Pancreas (tissue), 10 donors: ENCODE measurements at places on chromosomes 3 and 15. TPM values are rescaled to one million over a fixed set of nuclear protein-coding genes. Genes with fewer than 3 reads are reported as not detected.
A peak's percentile ranks its signal among the peaks of the same experiment; 100 is the strongest.

DNA sequence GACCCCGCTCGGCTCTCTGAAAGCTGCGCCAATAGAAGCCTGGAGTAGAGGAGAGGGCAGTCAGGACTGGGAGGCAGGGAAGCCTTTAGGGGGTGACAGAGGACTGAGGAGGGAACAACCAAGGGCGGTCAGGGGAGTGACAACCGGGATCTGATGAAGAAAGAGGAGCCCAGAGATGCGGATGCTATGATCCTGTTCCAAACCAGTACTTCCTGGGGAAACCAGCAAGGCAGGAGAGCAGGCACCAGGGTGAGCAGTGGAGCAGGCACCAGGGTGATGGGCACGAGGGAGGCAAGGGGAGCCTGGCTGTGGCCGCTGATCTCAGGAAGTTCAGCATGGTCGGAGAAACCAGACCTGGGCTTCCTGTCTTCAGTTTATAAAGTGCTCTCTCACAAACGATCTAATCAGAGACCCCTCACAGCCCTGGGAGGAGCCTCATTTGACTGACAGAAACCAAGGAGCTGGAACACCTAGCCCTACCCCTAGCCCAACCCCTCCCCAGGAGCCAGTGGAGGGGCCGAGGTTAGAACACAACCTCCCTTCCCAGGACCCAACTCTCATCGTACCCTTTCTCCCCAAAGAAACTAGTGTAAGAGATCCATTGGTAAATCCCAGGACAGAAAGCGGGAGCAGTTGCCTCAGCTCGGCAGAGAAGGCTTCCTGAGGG lies 34.9 kb downstream of the CCDC33 start:
- no peak overlapping the region for H3K4me3 ChIP-seq
- H3K4me1 ChIP-seq = no peaks in the 10 kb centered on the region
- DNase-seq = no peak
- H3K27ac ChIP-seq = no peak overlapping the region
- H3K27me3 ChIP-seq = no peaks in the 10 kb centered on the region

- no peak overlapping the region for H3K27ac ChIP-seq
- H3K4me1 ChIP-seq = peaks cover 24% of the 10 kb centered on the region
Observed at GRCh38 chr3:184748219-184749135, 36.6 kb upstream of the MAGEF1 start.

GRCh38 chr3:167861649-167862048 lies 126.1 kb downstream of the SERPINI1 start:
- H3K4me3 ChIP-seq = no peak overlapping the region
- no peaks in the 10 kb centered on the region for H3K4me1 ChIP-seq
- H3K27me3 ChIP-seq = no peaks in the 10 kb centered on the region
- H3K36me3 ChIP-seq = no peaks in the 10 kb centered on the region
- no peak for DNase-seq

DNA sequence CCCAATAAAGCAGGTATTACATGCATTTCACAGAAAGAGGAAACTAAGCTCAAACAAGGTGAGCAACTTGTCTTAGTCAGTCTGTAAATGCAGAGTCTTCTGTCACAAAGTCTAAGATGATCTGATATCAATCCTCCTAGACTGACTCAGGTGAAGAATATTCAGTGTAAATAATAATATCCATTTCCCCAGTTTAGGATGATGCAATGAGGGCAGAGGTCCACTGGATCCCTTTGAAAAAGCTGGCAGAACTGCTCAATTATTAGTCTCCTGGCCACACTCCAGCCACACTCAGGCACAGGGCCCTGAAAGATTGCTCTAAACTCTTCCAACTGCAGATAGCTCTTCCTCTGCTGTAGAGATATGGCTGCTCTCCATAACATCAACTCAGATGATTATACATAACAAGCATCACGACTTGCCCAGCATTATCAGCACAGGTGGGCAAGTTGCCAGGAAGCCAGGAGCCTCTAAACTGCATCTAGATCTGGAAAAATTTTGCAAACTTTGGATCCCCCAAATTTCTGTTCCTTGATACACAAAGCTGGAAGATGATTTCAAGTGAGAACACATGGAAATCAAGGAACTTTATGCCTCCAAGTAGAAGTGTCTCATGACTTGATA lies 129.8 kb upstream of the CPNE4 start:
- no peaks in the 10 kb centered on the region for H3K36me3 ChIP-seq
- no peaks in the 10 kb centered on the region for H3K27me3 ChIP-seq
- DNase-seq = no peak
- H3K4me1 ChIP-seq = no peaks in the 10 kb centered on the region

DNA sequence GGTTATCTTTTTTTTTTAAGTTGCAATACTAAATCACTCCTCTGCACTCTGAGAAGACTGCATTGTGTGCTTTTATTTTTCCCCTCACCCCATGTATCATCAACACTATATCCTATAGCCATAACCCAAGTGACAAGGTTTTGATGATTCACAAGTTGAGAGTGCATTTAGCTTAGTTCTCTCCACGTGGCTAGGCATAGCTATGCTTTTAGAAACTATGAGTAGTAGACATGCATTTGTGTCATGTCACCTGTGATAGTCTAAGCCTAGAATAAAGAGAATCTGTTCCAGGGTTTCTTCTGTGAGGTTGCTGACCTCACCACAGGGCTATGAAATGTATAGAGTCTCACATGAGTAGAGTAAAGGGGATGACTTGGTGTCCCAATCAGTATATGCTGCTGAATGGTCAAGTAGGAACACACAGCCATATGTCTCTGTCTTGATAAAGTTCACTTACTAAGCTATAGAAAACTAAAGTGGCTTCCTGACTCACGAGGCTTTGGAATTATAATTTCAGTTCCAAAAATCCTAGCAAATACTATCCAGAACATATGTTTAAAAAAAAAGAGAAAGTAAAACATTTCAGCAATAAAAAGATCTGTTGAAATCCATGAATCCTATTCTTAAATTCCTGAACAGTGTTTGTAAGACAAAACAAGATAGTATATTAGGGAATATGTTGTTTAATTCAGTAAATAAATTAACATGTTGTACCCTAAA lies 206.3 kb downstream of the LSAMP start:
- no peaks in the 10 kb centered on the region for H3K4me1 ChIP-seq
- no peaks in the 10 kb centered on the region for H3K36me3 ChIP-seq
- no peak overlapping the region for H3K4me3 ChIP-seq
- no peak for DNase-seq

GRCh38 chr3:96813820-96814650 lies at the start of gene EPHA6:
TSS of gene EPHA6 (plus strand) at chr3:96814594.
- DNase-seq = peak; percentile 81
- H3K4me1 ChIP-seq = no peaks in the 10 kb centered on the region
- peaks cover 17% of the 10 kb centered on the region for H3K27me3 ChIP-seq
- H3K27ac ChIP-seq = no peak within 1 kb of the TSS
- peak within 1 kb of the TSS; percentile 57 for H3K4me3 ChIP-seq
- H3K36me3 ChIP-seq = no peaks in the 10 kb centered on the region

GRCh38 chr3:62803276-62803675 lies 71.9 kb downstream of the CADPS start:
- H3K4me1 ChIP-seq = no peaks in the 10 kb centered on the region
- no peak overlapping the region for H3K4me3 ChIP-seq
- H3K27ac ChIP-seq = no peak overlapping the region
- H3K36me3 ChIP-seq = no peaks in the 10 kb centered on the region
- no peak for DNase-seq
- no peaks in the 10 kb centered on the region for H3K27me3 ChIP-seq

GRCh38 chr3:189567322-189567721 lies 63.9 kb upstream of the TP63 start:
- no peak overlapping the region for H3K4me3 ChIP-seq
- no peaks in the 10 kb centered on the region for H3K27me3 ChIP-seq
- no peak for DNase-seq
- no peak overlapping the region for H3K27ac ChIP-seq
- no peaks in the 10 kb centered on the region for H3K36me3 ChIP-seq

The SNAPC5 gene
- total RNA-seq = 12.9 TPM

The C3orf20 gene
- total RNA-seq = 0.12 TPM

The TM4SF18 gene
- 5.5 TPM for total RNA-seq
